ENCODE measurements at places on chromosomes 12 and 14.

- no peak for DNase-seq
Measured at GRCh38 chr12:52401526-52401925, 4.6 kb downstream of the KRT82 start.

DNA sequence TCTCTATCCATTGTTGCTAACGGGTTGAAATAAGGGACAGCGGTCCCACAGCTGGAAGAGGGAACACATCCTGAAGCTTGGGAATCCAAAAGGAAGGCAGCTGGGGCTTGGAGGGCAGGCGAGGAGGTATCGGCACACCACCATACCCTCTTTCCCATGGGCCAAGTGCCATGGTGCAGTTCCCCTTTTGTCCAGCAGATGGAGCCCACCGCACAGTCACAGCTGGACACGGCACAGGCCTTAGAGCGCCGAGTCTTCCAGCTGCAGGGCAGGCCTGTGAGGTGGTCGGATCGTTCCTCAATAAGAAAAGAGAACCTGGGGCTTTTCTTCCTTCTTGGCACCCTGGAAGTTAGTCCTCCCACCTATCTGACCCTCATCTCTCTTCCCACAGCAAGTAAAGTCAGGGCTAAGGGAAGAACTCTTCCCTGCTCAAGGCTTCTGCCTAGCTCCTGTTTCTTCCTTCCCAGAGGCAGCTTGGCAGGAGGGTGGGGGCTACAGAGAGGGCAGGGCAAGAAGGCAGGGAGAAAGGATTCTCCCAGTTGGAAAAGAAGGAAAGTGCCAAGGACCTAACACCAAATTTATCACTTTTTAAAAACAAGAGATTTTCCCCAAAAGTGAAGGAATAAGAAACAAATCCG, 8.6 kb downstream of the PPP1R1A start:
- DNase-seq: peak; percentile 47

GRCh38 chr12:43060742-43061141, 471.2 kb upstream of the PRICKLE1 start:
- no peak for DNase-seq

- no peak for DNase-seq
Measured at GRCh38 chr12:95216711-95217376, 423 bp downstream of the FGD6 start.

DNA sequence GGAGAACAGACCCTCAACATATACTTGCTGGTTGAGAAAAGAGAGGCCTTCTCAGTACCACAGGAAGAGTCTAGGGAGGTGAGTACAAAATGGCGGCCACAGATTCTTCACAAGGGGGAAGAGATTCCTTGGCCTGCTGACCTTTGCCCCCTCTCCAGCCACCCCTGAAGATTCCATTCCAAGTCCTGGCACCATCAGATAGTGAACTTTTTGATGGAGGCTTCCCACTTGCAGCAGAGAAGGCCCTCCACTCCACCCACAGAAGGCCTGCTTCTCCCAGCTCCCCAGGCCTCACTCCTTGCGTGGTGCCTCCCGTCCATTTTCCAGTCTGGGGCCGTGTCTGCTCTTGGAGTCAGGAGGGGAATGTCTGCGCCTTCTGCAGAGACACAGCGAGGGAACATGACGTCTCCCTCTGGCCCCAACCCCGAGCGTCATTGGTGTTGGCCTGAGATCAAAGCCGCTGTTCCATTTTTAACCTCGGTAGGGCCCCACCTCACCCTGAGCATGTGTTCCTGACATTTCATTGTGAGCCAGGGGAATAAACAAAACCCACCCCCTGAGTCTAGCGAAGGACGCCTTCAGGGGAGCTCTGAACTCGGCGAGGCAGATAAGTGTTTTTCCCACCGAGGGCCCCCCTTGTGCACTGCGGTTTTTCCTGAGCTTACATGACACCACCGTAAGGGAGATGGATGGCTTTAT, 268.7 kb upstream of the TBX3 start:
- DNase-seq: no peak

DNA sequence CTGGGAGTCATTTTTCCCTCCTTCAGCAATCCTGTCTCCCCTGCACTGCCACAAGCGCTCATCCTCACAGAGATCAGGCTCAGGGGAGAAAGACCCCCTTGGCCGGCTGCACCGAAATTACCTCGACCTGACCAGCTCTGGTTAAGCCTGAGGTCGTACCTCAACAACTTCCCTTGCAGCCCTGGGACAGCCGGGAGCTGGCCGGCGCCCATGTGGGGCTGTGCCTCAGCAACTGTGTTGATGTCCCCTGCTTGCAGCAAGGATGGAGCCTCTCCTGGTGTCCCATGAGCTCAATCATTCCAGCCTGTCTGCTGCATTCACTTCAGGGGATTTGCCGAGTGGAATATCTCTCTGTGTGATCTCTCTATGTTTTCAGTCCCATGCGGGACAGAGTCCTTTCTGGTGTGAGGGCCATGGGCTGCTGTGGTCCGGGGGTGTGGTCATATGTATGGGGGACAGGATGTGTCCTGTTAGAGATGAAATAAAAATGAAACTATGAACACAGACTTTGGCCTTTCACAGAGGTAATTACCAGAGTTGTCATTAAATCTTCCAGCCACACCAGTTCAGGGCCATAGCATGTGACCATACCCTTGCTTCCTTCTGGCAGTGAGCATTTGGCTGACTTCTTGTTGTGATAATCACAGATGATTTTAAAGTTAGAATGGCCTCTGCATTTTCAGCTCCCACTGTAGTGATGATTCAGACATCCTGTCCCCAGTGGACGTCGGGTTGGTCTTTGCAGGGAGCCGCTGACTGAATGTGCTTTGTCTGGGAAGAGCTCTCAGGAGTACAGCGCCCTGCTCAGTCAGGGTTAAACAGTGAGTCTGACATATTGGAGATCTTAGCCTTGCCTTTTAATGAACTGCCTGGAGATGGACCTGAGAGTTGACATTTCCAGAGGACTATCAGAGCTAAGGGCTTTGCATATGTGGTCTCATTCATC, 405.9 kb downstream of the AACS start:
- no peak for DNase-seq

DNA sequence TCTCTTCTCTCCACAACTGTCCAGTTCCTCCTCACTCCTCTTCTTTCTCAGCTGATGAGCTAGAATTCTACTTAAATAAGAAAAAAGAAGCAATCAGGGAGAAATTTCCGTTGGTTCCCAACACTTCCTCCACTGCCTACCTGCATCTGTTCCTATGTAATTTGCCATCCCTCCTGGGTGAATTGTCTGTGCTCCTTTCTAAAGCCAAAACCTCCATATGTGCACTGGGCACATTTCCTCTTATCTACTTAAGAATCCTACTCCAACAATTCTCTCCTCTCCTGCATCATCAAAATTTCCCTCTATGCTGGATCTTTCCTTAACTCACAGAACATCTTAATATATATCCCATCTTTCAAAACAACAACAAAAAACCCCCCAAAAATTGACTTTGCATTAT, 35.2 kb downstream of the GPR65 start:
- DNase-seq: no peak

DNA sequence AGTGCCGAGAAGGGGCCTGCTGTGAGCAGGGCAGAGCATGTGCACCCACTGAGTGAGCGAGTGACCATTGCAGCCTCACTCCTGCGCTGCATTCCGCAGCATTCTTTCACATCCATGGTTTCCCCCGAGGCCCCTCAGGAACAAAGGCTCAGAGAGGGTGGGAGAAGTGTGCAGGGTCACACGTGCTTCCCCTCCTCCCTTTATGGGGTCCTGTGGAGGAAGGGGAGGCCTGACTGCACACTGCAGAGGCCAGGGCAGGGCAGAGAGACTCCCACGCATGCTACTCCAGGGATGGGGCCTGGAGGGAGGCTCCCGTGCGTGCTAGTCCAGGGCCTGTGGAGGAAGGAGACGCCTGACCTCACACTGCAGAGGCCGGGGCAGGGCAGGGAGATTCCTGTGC, 63.2 kb downstream of the DIO3 start:
- no peak for DNase-seq

DNA sequence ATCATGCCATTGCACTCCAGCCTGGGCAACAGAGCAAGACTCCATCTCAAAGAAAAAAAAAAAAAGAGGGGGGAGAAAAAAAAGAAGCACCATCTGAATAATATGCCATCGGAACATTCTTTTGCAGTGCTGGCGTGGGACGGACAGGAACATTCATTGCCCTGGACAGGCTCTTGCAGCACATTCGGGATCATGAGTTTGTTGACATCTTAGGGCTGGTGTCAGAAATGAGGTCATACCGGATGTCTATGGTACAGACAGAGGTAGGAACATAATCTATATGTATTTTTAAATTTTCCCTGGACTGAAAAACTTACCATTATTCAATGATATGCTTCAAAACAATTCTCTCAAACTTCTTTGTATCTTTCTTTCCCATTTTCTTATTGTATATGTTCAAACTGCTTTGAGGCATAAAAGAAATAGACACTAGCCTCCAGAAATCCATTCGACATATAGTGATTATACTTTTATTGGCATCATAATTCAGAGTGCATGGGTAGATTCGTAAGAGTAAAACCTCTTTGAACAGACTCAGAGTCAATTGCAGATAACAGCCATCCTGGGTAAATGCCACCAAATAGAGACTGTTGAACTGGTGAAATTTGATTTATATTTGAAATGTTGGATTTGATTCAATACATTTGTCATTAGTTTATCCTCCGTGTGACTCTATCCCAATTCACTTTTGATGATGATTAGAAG, 199.7 kb downstream of the EPS8 start:
- no peak for DNase-seq

DNA sequence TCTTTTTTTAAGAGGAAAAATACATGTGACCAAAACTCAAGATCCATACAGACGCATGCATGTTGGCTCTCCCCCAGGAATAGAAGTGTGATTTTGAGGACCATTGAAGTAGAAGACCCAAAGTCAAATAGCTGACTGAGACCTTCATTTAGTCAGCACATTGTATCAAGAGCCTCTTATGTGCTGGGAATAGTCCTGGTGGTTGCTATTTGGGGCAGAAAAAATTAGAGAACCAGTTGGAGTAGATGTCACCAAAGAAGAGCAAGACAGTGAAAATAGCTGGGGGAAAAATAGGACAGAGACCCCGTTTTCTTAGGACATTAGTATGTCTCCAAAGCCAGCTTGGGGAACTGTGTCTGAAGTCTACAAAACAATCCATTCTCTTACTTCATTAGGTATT, 93.6 kb downstream of the PELI2 start:
- no peak for DNase-seq

GRCh38 chr14:102316338-102316742, 3.2 kb upstream of the ZNF839 start:
- peak; percentile 47 for DNase-seq

- DNase-seq: no peak
Measured at GRCh38 chr12:21073822-21074460, 57.1 kb upstream of the SLCO1B1 start.

DNA sequence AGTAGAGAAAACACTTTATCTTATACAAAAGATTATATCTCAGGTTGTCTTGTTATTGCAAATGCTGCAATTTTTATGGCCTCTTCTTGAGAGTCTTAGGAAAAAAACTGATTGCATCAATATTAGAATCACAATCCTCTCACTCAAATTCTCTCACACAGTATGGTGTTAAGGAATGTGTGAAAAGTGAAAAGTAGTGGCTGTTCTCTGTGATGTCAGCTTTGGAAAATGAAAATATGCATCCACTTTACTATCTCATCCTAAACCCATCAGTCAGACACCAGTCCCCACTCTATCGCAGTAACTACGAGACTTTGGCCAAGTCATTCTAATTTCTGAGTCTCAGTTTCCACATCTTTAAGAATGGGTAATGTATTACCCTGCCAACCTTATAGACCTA, 32.6 kb upstream of the NTF3 start:
- no peak for DNase-seq

DNA sequence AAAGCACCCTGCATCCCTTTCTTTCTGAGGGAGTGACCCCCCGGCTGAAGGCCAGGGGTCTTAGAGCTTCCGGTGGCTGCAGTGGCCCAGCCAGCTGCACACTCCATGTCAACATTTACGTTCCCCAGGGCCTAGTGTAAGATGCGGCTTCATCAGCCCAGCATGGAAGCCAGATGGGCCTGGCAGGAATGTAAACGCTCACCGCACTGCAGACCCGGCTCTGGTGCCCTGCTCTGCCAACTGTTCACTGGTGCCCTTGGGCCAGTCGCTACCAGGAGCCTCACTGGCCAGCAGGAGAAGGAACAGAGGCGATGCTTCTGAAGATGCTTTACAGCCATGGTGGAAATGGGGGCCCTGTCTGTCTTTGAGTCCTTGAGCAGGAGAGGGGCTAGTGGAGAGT, 8.6 kb upstream of the TMEM119 start:
- DNase-seq: no peak

- no peak for DNase-seq
Measured at GRCh38 chr12:71999795-72000194, 61.1 kb downstream of the TPH2 start.

DNA sequence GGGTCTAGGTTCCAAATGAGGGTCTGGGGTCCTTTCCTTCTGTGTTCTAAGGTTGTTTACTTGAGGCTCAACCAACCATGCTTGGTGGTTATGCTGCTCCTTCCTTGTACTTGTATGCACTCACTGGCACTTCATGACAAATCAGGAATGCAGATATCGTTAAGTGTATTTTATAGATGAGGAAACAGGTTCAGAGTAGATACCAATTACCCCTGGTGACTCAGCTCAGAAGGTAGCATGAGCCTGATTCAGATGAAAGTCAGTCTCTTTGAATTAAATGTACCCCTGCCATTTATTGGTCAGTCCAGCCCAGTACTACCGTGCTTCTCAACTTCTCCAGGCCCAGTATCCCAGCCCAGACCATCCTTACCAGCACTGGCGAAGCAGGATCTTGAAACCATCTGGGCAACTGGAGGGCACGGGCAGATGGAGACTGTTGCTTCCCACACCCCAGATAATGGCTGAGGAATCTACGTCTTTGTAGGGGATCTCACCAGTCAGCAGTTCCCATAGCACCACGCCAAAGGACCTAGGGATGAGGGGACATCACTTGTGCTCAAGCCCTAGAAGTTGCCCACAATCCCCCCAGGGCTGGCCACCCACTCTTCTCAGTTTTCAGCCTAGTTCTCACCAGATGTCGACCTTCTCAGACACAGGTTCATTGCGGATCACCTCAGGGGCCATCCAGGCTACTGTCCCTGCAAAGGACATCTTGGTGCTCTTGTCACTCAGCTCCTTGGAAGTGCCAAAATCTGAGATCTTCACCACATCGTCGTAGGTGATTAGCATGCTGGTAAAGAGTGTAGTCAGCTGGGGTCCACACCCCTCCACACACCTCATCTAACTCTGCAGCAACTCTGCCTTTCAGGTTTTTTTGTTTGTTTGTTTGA, 14.3 kb downstream of the MAP3K12 start:
- DNase-seq: no peak

- DNase-seq: no peak
Measured at GRCh38 chr14:42921901-42922300, 1315.2 kb downstream of the LRFN5 start.

DNA sequence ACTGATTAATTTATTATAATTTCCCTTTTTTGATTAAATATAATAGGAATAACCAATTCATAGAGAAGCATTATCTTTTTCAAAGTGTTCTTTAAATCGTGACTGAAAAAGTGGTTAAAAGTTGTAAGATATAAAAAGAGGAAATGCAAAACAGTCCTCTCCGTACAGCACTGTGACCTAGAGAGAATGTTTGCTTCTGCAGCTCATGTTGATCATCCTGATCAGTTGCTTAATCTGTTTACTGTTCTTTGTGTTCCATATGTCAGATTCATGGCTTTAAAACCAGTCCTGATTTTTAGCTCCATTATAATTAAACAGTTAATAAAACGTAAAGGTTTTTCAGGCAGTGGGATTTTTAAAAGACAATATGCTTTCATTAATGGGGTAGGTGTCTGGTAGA, 4.7 kb downstream of the TTC8 start:
- no peak for DNase-seq

All from NCI-H1930 (cell line).